ENCODE measurements at places on chromosomes 2 and 18.

DNA sequence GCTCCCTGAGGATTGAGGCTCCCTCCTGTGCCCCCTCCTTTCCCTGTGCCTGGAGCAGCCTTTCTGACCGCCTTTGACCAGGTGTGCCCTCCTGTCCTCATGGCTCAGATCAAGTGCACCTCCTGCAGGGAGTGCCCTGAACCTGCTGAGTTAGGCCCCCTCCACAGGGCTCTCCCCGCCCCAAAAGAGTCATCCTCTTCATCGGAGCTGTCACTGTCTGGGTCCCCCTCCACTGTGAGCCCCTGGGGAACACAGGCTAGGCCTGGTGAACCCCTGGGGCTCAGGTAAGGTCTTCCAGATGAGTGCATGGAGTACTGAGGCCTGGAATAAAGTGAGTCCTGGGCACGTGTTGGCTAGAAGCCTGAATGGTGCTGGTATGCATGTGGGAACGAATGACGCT lies 173.5 kb downstream of the INHBB start:
- DNase-seq: no peak

DNA sequence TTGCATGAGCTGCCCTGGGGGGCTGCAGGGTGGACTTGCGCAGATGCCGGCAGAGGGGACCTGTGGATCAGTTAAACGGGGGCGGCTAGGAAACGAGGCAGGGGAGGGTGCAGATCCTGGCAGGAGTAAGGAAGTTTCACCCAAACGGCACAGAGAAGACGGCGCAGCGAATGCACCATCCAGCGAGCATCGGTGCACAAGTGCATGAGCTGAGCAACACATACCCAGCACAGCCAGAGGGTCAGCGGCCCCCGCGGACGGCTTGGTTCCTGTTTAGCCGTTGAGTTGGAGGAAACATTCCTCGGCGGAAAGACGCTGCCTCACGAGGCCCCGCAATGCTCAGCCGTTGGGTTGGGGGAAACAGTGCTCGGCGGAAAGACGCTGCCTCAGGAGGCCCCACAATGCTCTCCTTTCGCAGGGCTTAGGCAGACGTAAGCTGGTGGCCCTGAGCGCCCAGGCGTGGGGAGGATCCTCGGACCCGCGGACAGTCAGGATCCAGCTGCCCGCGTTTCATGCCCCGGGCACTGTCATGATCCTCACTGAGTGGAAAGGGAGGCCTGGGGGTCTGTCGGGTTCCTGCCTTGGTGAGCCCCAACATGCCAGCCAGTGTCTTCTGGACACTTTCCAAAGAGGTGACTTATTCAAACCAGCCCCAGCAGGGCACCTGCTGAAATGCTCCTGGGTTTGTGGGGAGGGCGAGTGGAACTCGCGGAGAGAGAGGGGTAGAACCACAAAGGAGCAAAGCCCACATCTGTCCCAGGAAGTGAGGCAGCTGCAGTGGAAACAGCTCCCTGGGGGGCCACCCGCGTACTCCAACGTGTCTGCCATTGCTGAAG lies 86.3 kb downstream of the NDUFA10 start:
- DNase-seq: no peak

- DNase-seq: peak; percentile 70
Observed at GRCh38 chr2:85327160-85327821, 498 bp downstream of the TGOLN2 start.

GRCh38 chr18:35345460-35345921 lies 1.3 kb upstream of the ZNF24 start:
- DNase-seq: peak; percentile 27

DNA sequence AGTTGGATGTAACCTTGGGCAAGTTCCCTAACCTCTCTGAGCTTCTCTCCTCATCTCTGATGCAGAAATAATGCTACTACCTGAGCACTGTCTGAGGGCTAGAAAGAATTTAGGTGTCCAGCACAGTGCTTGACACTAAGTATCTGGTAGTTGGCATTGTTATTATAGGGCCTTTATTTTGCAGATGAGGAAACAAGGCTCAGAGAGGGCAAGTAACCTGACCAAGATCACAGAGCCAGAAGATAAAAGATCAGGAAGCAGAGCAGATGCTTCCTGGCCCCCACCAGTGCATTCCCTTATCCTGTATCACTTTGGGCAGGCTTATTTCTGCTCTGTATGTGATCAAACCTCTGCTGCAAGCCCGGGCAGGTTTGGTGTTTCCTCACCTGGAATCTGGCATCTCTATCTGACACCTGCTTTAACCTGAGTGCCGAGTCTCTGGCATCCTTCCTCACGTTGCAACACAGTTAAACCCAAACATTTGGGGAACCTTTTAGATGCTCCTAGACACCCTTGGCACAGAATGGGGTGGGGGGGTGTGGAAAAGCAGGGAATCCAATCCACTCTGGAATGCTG lies 69.9 kb downstream of the PLB1 start:
- no peak for DNase-seq

DNA sequence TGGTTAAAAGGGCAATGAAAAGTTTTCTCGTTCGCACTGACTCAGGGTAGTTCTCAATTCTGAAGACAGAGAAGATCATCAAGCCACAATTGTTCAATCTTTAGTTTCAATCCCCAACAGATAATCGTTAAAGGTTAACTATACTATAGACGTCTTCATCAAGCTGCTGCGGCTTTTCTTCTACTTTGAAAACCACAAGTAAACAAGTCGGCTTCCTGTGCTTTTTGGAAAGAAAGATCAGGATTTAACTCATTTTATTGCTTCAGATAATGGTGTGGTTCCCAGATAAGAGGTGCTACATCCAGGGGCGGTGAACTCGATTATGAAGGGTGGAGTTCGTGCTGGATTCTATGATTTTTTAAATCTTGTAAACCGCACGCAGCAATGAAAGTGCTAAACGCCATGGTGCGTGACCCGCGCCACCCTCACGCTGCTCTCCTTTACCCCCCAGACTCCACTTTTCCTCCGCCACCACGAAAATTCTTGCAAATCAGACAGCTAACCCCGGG lies 545 bp upstream of the CDCA7 start:
- DNase-seq: no peak

DNA sequence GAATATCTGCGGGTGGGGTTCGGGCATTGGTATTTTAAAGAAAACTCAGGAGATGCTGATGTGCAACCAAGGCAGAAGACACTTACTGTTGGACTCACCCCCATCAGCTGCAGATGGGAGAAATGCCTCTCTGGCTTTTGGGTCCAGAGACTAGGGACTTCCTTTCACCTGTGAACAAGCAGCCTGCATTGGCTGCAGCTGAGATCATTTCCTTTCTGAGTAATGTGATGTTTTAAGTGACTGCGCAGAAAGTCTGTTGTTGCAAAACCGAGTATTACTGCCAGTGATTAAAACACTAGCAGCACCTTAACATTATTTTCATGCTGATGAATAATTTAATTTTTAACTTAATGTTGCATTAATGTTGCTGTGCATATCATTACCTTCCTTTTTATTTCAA lies 143.0 kb downstream of the TSN start:
- no peak for DNase-seq

DNA sequence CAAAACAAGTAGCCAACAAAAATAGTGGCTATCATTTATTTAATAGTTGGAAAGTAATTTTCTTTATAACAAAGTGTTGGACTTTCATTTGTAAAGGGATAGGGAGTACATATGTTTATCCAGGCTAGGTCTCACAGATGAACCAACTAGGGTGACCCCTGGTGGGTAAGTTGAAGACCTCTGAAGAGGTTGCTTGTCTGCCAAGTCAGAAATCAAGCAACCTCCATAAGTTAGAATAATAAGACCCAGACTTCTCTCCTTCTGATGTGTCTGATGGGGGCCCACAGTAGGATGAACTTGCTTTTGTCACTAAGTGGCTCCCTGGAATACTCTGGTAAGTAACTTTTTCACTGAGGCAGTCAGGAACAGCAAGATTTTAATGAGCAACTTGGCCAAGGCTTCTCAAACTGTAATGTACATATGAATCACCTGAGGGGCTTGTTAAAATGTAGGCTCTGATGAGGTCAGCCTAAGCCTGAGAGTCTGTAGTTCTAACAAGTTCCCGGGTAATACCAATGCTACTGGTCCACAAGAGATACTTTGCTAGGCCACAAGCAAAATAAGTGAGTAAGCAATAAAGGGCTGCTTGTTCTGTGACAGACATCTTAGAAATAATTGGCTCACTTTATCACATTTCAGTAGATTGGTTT lies 319.6 kb downstream of the PIK3C3 start:
- DNase-seq: peak; percentile 23

DNA sequence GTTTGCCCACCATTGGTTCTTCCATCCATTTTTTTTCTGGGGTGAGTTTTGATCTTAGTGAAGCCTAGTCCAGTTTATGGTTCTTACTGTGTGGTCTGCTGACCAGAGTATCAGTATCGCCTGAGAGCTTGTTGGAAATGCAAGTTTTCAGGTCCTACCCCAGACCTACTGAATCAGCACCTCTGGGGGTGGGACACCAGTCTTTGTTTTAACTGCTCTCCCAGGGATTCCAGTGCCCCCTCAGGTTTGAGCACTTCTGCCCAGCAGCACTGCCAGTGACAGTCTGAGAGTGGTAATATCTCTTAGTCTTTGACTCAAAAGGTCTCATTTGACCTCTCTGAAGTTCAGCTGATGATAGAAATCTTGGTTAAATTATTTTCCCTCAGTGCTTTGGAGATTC lies 269.3 kb downstream of the ALPK2 start:
- no peak for DNase-seq

- DNase-seq: no peak
Observed at GRCh38 chr2:3520591-3520990, 1.3 kb upstream of the ADI1 start.

DNA sequence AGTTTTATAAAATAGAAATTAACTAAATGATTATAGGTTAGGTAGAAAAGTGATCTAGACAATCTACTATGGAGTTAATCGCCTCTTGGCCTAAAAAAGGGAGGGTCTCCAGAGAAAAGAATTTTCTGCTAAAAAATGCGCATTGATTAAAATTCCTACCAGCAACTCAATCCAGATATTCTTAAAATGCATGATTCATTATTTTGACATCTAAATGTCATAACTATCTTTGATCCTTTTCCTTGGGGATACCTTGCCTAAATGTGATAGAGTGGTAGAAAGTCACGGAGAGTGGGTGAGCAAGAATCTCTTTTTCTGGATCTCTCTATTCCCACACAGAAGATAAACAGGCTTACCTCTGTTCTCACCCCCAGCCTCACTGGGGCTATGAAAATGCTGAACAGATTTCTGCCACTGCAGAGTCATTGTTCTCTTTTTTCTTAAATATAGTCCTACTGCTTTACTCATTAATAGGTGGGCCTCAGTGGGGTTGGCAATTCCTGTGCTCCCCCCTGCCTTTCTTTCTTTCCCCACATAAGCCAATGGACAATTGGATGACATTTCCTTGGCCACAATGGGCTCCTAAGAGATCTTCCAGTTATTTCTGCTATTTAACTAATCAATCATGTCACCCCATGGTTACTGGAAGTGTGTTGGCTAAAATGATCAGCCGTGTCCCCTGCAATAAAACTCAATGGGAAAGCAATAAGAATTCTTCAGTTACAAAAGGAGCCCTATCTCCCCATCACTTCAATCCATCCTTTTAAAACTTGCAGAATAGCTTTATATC lies 5.8 kb upstream of the ASXL3 start:
- no peak for DNase-seq

All from neural progenitor cell (in vitro differentiated cells).